ENCODE measurements at places on chromosomes 1 and 21.

- no peak for DNase-seq
Measured at GRCh38 chr1:15323989-15324868, 77.2 kb downstream of the FHAD1 start.

GRCh38 chr1:222877854-222878253, 63.0 kb downstream of the DISP1 start:
- peak; percentile 24 for DNase-seq

- peak; percentile 53 for DNase-seq
Measured at GRCh38 chr1:21323091-21323490, 32.8 kb upstream of the ECE1 start.

GRCh38 chr1:107963601-107964335, 1.2 kb downstream of the VAV3 start:
- DNase-seq = peak; percentile 14

- DNase-seq = peak; percentile 66
Measured at GRCh38 chr1:64965366-64966157, 787 bp downstream of the JAK1 start.

DNA sequence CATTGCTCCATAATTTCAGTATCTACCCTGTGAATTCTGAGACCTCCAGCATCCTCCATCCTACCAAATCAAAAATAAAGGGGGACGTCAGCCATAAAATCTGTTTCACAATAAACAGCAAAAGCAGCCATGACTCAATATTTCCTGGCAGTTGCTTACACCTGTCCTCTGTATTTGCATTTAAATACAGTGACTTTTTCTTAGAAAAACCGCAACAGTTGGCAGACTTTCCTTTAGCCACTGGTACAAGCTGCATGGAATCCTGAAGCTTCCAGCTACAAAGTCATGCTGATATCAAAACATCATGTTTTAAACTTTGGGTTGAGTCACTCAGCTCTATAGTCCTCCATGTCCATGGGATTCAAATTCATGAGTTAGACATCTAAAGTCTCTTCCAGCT, 278.0 kb upstream of the KAZN start:
- no peak for DNase-seq

- DNase-seq = peak; percentile 64
Measured at GRCh38 chr1:42937141-42937696, 21.4 kb downstream of the SLC2A1 start.

DNA sequence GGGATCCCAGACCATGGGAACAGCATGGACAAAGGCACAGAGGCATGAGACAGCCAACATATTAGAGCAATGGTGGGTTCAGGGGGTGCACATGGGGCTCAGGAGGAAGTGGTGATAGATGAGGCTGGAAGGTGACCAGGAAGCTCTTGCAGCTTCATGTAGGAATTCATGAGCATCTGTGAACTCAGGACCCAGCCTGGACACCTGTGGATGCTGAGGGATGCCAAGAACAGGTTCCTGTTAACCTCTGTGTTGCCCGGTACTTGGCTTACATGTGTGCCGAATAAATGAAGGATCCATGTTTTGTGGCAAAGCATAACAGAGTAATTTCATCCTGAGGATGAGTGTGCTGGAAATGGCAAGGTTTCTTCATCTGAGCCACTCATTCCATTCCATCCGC, 9.3 kb upstream of the SSBP3 start:
- no peak for DNase-seq

DNA sequence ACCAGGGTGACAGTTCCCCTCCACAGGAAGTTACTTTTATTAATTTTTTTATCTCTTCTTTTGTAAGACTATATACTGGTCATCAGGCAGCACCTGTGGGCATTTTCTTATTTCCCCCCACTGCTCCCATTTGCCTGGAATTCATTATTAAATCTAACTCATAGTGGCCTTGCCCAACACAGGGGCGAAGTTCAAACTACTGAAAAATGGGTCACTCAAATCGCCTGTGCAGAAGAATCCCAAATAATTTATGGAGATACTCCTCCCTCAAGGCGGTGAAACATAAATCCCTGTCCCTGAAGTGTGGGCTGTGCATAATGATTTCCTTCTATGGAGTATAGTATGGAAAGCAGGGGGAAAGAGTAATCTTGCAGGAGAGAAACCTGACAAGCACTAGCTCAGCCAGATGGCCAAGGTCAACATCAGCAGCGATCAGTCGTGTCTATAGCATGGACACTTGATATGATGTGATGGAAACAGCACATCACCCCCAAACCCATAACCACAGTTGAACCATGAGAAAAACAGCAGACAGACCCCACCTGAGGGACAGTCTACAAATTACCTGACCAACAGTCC, 7.9 kb downstream of the CAMK2N1 start:
- no peak for DNase-seq

DNA sequence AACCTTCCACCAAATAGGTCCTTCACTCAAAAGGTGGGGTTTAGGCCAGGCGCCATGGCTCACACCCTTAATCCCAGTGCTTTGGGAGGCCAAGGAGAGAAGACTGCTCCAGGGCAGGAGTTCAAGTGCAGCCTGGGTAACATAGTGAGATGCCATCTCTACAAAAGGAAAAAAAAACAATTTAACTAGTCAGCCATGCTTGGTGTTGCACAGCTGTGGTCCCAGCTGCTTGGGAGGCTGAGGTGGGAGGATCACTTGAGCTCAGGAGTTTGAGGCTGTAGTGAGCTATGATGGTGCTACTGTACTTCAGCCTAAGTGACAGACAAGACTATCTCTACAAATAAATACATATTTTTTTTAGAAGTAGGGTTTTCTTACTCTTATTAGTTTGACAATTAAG, 617.5 kb downstream of the KIF26B start:
- DNase-seq = no peak

DNA sequence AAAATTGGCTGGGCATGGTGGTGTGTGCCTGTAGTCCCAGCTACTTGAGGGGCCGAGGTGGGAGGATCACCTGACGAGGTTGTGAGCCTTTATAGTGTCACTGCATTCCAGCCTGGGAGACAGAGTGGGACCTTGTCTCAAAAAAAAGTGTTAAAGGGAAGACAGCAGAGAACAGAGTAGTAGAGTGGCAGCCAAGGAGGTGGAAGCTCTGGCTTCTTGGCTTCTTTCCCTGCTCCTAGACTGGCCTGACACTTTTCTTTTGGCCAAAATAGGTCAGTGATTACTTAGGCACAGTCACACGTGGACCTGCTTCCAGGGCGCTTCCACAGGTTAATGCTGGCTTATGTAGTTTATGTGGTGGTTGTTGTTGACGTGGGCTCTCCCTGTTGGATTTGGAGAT, 3.2 kb downstream of the DIP2A start:
- DNase-seq = no peak

DNA sequence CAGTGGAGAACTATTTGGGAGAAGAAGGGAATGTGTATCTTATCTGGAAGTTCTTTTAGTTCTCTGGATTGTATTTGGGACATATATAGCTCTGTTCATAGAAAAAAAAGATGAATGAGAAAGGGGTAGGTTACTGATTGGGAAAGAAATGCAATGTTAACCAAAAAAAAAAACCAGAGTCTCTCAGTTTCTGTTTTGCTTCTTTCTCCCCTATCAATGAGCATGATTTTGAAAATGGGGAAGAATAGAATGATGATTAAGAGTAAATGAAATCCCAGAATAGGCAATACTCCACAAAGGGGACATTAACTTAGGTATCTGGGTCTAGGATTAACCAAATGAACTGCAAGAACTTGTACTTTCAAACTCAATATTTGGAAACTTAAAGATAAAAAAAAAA, 92.9 kb downstream of the RHOU start:
- DNase-seq = no peak

GRCh38 chr1:159911326-159912070, 11.5 kb upstream of the CFAP45 start:
- no peak for DNase-seq

- DNase-seq = no peak
Measured at GRCh38 chr1:5738911-5739462, 253.2 kb downstream of the NPHP4 start.

GRCh38 chr1:227560393-227561173, 2.8 kb upstream of the ZNF678 start:
- no peak for DNase-seq

DNA sequence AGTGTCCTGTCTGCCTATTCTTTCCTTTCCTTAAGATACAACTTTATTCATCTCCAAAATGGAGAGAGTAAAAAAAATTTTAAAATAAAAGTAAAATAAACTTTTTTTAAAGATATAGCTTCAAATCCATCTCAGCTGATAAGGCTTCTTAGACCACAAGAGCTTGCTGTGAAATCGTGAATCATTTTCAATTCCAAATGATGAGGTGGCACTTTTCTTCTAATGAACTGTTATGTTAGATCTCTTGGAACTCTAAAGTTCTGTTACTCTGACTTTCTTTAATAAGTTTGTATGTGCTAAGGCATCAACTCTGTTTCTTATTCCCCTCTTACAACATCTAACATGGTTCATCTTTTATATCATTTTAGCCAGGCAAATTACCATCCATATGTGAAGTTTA, 4.5 kb downstream of the SH3GLB1 start:
- peak; percentile 13 for DNase-seq

DNA sequence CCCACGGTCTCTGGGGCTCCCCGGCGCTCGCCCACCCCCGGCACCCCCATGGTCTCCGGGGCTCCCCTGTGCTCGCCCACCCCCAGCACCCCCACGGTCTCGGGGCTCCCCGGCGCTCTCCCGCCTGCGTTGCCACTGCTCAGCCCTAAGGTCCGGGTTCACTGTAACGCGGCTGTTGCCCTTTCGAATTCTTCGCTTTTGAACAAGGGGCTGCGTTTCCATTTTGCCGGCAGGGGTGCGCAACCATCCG, 5.2 kb upstream of the FTCD start:
- no peak for DNase-seq

GRCh38 chr1:159076438-159077119, at the start of gene AIM2:
Gene AIM2 (minus strand): TSS chr1:159076766. CDS start chr1:159073499, 3,267 bp downstream.
- DNase-seq = no peak

- no peak for DNase-seq
Measured at GRCh38 chr1:9486466-9487140, 52.7 kb upstream of the SLC25A33 start.

- no peak for DNase-seq
Measured at GRCh38 chr1:165424454-165425216, 20.3 kb downstream of the RXRG start.

GRCh38 chr1:54013393-54014008, 4.5 kb downstream of the LDLRAD1 start:
- DNase-seq = no peak

DNA sequence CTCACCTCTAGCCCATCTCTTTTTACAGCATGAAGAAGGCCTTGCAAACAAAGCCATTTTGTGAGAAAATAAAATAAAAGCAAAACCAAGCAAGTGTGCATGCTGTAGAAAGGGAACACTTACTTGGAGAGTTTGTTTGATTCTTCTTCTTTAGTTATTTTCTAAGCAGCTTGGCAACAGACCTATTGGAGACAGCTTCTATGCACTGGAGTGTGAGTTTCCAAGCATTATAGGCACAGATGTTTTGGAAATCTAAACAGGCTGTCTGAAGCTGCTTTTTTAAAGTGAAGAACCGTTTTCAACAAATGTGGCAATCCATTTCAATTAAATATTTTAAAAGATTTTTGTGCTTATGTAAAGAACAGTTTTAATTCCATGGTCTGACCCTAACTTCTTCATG, 76.6 kb downstream of the NGF start:
- DNase-seq = no peak

DNA sequence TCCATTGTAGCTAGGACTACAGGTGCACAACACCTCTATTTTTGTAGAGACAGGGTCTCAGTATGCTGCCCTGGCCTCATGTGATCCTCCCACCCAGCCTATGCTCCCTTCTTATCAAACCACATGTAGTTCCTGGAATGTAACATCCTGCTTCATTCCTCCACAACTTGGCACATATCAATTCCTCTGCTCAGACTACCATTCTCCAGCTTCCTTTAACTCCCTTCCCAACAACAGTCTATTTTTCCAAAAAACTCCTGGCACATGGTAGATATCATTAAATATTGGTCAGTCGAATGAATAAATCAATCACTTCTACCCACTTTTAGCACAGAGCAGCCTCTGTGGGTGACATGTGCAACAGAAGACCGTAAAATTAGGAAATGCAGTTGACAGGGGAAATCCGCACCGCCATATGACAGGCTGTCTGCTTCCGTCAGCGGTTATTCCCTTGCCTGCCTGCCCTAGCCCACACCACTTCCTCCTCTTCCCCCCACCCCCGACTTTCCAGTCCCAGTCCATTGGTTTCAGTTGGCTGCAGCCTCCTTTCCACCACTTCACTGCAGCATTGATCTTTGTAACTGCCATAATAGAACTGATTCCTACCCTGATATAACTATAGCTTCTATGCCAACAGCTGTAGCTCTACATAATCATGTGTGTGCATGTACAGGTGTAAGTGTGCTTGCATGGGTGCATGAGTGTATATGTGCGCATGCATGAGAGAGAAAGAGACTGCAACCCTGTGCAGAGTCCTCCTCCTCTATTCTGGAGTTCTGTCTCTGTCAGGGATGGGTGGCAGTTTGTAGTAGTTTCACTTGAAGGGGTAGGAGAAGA, 6.8 kb upstream of the AKR1A1 start:
- DNase-seq = peak; percentile 47

- DNase-seq = peak; percentile 47
Measured at GRCh38 chr1:198497326-198498102, 43.0 kb downstream of the ATP6V1G3 start.

DNA sequence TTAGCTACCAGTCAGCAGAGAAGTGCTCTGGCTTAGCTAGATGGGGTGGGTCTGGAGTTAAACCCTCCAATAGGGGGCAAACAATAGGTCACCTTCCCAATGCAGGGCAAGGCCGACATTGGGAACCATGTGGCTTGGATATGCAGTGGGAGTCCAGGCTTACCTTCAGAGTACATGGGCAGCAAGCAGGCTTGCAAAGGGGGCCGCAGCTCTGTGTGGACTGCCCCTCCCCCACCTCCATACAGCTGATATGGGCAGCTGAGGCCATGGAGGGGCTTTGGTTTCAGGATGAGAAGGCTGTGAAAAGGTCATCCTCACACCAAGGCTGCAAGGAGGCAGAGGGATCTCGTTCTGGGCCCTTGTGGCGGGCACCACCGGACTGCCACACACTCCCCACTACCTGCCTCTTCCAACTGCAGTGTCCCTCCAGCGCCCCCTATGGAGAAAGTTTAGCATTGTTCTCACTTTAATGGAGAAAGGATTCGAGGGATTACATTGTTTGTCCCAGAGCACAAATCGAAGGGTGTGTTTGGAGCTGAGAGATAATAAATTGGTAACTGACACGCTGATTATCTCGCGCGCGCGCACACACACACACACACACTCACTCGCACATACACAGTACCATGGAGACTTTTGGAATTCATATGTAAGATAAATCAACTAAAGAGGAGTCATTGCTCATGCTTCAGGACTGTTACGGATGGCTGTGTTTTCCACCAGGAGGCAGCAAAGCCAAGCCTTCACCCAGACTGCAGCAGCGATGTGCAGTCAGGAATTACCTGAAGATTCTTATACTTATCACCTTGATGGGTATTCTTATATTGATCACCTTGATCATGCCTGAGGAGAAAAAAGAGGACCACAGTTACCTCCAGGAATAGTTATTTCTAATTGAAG, 7.0 kb upstream of the SMCP start:
- DNase-seq = peak; percentile 10

DNA sequence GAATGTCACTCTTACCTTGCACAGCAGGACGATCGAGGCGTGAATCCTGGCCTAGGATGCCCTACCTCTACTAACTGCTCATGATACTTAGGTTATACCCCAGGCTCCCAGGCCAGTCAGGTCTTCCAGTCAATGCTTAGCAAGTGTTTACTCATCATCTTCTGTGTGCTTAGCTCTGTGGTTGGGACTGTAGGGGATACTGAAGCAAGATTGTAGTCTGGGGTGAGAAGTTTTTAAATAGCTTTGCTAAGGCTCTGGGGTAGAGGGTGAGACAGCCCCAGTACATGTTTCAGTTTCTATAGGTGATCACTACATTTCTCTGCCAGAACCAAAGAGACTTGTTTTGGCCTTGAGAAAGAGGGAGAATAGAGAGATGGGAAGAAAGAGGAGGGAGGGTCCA, 250.8 kb upstream of the KIAA0040 start:
- DNase-seq = no peak
